ENCODE measurements at places on chromosomes 11 and 22. TPM values are rescaled to one million over a fixed set of nuclear protein-coding genes. Genes with fewer than 3 reads are reported as not detected.

The TRIM29 gene
- total RNA-seq = not detected

The OR52I2 gene
- not detected for total RNA-seq

The SLN gene
- not detected for total RNA-seq

The DDTL gene
- not detected for total RNA-seq

The OR4C46 gene
- not detected for total RNA-seq

The CNIH2 gene
- total RNA-seq = 5.0 TPM

The OR10D3 gene
- not detected for total RNA-seq

The FREY1 gene
- 1.5 TPM for total RNA-seq

The THRSP gene
- total RNA-seq = not detected

The PTDSS2 gene
- 56.1 TPM for total RNA-seq

The TNNT3 gene
- 4.4 TPM for total RNA-seq

The RIMBP3B gene
- total RNA-seq = 0.59 TPM

The HYLS1 gene
- 5.1 TPM for total RNA-seq

The SAAL1 gene
- total RNA-seq = 17.6 TPM

The ST3GAL4 gene
- 74.8 TPM for total RNA-seq

The CASP5 gene
- not detected for total RNA-seq

The ARHGAP42 gene
- 12.7 TPM for total RNA-seq

The PIH1D2 gene
- total RNA-seq = 2.3 TPM

The MRPL40 gene
- total RNA-seq = 24.2 TPM

The PC gene
- total RNA-seq = 49.1 TPM

The FAM83F gene
- total RNA-seq = not detected

The UBQLN3 gene
- not detected for total RNA-seq

The SULT4A1 gene
- total RNA-seq = 0.26 TPM

The TRAPPC4 gene
- total RNA-seq = 75.3 TPM

The B3GAT1 gene
- 2.4 TPM for total RNA-seq

The CSRP3 gene
- not detected for total RNA-seq

The HBG1 gene
- total RNA-seq = not detected

The NRXN2 gene
- 2.7 TPM for total RNA-seq

The ESRRA gene
- total RNA-seq = 32.7 TPM

The RAG2 gene
- not detected for total RNA-seq

The CCDC82 gene
- total RNA-seq = 22.2 TPM

The ZNF214 gene
- 2.3 TPM for total RNA-seq

The FOXRED2 gene
- total RNA-seq = 48.0 TPM

The MMP1 gene
- total RNA-seq = not detected

The CABP4 gene
- not detected for total RNA-seq

The NAALADL1 gene
- not detected for total RNA-seq

The RIMBP3C gene
- total RNA-seq = 0.68 TPM

The GDPD4 gene
- total RNA-seq = not detected

The EPS8L2 gene
- 39.3 TPM for total RNA-seq

The EXPH5 gene
- 0.59 TPM for total RNA-seq

The OR8G1 gene
- not detected for total RNA-seq

The GLYATL2 gene
- total RNA-seq = 0.24 TPM

The WBP2NL gene
- total RNA-seq = not detected

The MIAT gene
- 3.3 TPM for total RNA-seq

The TMPRSS4 gene
- total RNA-seq = not detected

The LRRC10B gene
- not detected for total RNA-seq

The PDGFD gene
- total RNA-seq = 2.2 TPM

The HPX gene
- 1.4 TPM for total RNA-seq

The CARD10 gene
- total RNA-seq = 29.2 TPM

The MMP11 gene
- total RNA-seq = 76.5 TPM

The HBB gene
- total RNA-seq = not detected

The CYTH4 gene
- not detected for total RNA-seq

The UCP3 gene
- 1.8 TPM for total RNA-seq

The ACTN3 gene
- total RNA-seq = not detected

The GDPD5 gene
- 3.1 TPM for total RNA-seq

Measured in osteocyte (in vitro differentiated cells).